ENCODE measurements at places on chromosomes 16 and 17. TPM values are rescaled to one million over a fixed set of nuclear protein-coding genes. Genes with fewer than 3 reads are reported as not detected.
A peak's percentile ranks its signal among the peaks of the same experiment; 100 is the strongest.

Gene CACNG5
- total RNA-seq = not detected

Gene KRT36
- not detected for total RNA-seq

Gene CHST6
- not detected for total RNA-seq

Gene KRTAP4-6
- not detected for total RNA-seq

Gene ZNF778
- total RNA-seq = 7.9 TPM

DNA sequence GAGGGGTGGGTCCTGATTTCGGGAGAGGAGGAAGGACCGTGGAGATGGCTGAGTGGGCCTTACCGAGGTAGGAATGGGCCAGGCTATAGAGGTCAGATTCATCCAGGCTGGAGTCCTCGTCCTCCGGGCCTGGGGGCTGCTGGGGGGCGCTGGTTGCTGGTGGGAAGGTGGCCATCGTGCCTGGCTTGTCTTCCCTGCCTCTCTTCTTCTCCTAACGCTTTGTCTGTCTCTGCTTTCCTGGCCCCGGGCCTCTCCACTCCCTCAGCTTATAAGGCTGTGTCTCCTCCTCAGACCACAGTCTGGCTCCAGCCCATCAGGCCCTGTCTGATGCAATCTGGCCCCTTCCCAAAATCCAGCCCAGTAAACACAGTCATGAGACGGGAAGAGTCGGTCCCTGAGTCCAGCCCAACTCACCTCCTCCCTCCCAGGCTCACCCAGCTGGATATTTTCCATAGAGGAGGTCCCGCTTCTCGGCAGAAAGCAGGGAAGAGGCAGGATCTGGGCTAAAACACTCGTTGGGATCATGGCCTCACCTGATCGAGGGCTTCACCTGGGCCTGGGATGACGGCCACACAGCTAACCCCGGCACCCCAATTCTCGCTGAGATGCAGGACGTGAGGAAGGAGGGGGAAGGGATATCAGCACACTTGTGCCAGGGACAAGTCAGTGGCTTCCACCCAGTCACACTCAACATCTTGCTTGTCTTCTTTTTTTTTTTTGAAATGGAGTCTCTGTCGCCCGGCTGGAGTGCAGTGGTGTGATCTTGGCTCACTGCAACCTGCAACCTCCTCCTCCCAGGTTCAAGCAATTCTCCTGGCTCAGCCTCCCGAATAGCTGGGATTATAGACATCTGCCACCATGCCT lies at the start of gene NUPR1:
Gene NUPR1 (minus strand): TSS at position 242 of the 864 bp plus-strand sequence. CDS start 67 bp downstream, at position 175.
- no peaks in the 10 kb centered on the region for H3K27me3 ChIP-seq
- DNase-seq = no peak
- no peak within 1 kb of the TSS for H3K27ac ChIP-seq
- no peak within 1 kb of the TSS for H3K4me3 ChIP-seq
- H3K36me3 ChIP-seq = no peaks in the 10 kb centered on the region

DNA sequence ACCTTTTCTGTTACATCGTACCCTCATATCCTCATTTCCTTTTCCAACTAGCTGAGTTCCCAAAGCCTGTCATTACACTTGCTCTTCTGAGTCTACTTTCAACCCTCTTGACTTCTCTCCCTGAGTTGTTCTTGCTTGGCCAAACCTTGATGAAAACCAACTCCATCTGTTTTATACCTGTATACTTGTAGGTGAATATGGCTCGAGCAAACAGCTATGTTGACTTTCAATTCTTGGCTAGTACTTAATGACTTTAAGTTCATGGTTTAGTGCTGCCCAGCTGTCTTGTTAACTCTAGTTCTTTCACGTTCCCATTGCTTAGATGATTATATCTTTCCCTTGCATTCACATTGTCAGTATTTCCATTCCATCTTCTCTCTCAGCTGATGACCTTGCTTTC lies 14.8 kb downstream of the TANC2 start:
- H3K27me3 ChIP-seq = peaks cover 2% of the 10 kb centered on the region
- DNase-seq = no peak
- H3K4me1 ChIP-seq = no peaks in the 10 kb centered on the region

DNA sequence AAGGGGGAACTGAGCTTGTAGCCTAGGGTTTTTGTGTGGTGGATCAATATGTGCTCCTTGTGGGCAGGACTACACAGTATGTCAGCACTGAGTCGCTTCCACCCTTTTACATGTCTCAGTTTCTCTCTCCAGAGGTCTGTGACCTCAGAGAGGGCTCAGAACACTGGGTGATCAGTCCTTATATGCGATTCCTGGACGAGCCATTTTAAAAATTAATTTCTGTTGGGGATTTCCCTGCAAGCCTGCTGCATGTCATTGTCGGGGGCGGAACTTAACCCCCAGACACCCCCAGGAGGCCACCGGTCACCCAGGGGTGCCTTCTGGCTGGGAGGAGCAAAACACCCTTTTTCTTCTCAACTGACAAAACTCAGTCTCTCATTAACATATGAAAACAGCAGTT lies 14.1 kb downstream of the DHRS7B start:
- H3K4me1 ChIP-seq = no peaks in the 10 kb centered on the region
- peaks cover 2% of the 10 kb centered on the region for H3K36me3 ChIP-seq
- DNase-seq = no peak
- no peak overlapping the region for H3K27ac ChIP-seq
- no peaks in the 10 kb centered on the region for H3K27me3 ChIP-seq

DNA sequence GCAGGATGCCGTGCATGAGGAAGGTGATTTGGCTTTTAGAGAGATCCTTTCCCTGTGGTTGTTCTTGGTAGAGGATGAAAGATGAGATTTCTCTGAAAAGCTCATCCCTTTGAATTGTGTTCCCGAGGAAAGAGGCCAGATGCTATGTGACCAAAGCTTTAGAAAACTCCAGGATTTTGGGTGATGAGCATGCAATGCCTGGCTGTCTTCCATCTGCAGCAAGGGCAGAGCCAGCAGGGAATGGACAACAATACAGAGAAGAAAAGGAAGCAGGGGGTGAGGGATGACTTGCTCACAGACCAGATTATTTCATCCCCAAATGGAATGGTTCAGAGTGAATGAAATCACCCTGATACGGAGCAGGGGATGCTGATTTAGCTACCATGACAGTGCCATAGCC lies 949.7 kb upstream of the EEF2KMT start:
- no peaks in the 10 kb centered on the region for H3K27me3 ChIP-seq
- no peak for DNase-seq
- H3K4me1 ChIP-seq = no peaks in the 10 kb centered on the region
- H3K27ac ChIP-seq = no peak overlapping the region

DNA sequence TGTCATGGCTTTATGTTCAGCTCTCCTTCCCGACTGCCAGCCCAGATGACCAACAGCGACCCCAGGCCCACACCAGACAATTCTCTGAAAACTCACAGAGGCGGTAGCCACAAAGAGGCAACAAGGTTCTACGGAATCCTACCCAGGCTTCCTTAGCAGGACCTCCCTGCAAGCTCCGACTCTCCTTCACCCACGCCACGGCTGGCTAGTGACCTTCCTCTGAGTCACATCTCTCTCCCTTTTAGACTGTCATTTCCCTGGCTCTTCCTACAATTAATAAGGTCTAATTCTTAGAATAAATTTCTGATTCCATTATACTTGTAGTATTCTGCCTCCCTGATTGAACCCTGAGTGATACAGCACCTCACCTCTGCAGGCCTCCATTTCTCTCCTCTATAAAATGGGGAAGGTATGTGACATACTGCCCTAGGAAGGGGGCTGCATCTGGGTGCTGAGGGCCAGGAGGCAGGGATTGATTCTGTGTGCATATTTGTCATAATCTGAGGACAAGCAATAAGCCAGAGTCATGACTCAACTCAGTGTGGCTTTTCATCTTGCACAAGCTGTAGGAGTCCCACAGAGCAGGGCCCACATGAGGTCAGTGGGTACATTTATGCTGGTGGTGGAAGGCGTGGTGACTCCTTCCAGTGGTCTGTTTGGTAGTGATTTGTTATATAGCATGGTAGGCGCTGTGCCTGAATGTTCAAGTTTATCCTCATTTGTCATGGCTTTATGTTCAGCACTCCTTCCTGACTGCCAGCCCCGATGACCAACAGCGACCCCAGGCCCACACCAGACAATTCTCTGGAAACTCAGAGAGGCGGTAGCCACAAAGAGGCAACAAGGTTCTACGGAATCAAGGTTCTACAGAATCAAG lies 46.2 kb downstream of the SMPD3 start:
- H3K27ac ChIP-seq = no peak overlapping the region
- no peak overlapping the region for H3K4me3 ChIP-seq
- peaks cover 17% of the 10 kb centered on the region for H3K4me1 ChIP-seq
- DNase-seq = no peak
- peaks cover 1% of the 10 kb centered on the region for H3K27me3 ChIP-seq

DNA sequence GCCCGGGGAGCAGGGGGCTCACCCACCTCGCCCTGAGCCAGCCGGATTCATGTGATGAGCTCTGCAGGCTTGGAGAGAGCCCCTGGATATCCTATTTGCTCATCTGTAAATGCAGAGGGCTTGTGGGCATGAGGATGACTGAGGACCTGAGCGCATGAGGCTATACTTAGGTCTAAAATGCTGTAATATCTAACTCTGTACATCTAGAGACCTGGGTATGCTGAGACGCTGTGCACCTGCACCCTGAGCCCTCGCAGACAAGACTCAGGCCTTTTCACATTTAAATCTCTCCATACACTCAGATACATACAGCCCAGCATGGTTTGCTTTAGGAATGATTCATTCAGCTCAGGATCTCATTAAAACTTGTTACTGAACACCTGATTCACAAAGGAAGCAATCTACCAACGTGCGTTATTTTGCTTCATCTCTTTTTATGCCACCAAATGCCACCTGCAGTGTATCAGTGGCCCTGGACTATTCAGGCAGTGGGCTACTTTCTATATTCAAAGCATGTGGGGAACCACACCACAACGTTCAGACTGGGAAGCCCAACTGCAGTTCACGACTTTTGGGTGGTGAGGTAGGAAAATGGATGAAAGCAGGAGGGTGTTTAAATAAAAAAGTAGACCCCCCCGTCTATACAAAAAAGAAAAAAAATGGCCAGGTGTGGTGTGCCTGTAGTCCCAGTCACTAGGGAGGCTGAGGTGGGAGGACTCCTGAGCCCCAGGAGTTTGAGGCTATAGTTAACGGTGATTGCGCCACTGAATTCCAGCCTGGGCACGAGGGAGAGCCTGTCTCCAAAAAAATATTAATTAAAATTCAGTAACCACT lies 12.0 kb downstream of the USP7 start:
- peaks cover 93% of the 10 kb centered on the region for H3K4me1 ChIP-seq
- DNase-seq = no peak
- H3K27ac ChIP-seq = no peak overlapping the region
- H3K4me3 ChIP-seq = peak overlapping the region; percentile 46

GRCh38 chr17:82944990-82945389 lies 105.2 kb upstream of the ZNF750 start:
- no peak overlapping the region for H3K4me3 ChIP-seq
- no peak for DNase-seq

DNA sequence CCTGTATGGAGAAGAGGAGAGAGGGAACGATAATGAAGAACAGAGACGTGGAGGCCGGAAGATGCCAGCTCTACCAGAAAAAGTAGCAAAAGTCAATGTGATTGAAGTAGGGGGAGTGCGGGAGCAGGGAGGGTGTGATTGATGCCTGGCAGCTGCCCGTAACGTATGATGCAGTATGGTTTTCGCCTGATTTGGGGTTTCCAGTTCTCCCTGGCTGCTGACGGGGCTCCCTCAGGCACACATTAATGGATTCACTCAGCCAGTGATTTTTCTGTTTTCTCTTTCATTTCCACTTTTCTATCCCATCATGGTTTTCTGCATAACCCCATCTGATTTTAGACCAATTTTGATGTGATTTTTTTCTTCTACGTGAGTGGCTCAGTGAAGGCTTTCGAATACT lies 62.1 kb downstream of the PRKCA start:
- no peak overlapping the region for H3K27ac ChIP-seq
- no peak overlapping the region for H3K4me3 ChIP-seq
- no peaks in the 10 kb centered on the region for H3K36me3 ChIP-seq
- DNase-seq = no peak
- H3K27me3 ChIP-seq = no peaks in the 10 kb centered on the region

DNA sequence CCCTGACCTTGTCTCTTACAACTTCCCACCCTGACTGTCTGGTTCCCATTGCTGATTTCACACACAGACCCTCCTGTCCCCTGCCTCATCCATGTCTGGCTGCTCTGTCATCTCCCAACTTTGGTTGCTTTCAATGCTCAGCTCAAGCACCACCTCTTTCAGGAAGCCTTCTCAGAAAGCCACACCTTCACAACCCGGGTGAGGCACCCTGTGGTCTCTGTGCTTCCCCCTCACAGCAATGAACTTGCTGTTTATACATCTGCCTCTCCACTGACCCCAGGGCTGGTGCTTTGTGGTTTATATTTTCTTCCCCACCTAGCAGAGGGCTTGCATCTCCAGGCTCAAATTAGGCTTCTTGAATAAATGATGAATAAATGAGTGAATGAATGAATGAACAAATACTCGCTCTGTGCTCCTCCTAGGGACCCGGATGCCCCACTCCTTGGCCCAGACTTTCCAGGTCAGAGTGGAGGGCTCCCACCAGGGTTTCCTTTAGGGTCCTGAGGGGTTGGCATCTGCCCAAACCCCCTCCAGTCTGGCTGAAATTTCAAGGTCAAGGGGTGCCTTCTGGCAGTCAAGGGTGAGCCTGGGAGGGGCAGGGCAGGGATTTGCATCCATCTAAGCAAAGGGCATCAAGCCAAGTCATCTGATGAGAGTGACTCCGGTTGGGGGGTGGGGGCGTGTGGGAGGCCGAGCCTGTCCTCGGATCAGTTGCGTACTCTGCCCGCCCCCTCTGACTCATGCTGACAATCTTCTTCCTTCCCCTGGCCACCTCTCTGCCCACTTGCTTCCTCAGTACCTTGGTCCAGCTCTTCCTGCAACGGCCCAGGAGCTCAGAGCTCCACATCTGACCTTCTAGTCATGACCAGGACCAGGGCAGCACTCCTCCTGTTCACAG lies at the start of gene ITGAX:
Gene ITGAX (plus strand): TSS at position 783 of the 898 bp plus-strand sequence. CDS start 79 bp downstream, at position 862.
- H3K36me3 ChIP-seq = no peaks in the 10 kb centered on the region
- peak within 1 kb of the TSS; percentile 35 for H3K4me3 ChIP-seq
- no peak within 1 kb of the TSS for H3K27ac ChIP-seq
- no peaks in the 10 kb centered on the region for H3K27me3 ChIP-seq

GRCh38 chr17:27244491-27245223 lies 49.3 kb upstream of the WSB1 start:
- no peak for DNase-seq
- no peak overlapping the region for H3K27ac ChIP-seq
- H3K4me3 ChIP-seq = no peak overlapping the region
- no peaks in the 10 kb centered on the region for H3K36me3 ChIP-seq
- peaks cover 1% of the 10 kb centered on the region for H3K27me3 ChIP-seq

DNA sequence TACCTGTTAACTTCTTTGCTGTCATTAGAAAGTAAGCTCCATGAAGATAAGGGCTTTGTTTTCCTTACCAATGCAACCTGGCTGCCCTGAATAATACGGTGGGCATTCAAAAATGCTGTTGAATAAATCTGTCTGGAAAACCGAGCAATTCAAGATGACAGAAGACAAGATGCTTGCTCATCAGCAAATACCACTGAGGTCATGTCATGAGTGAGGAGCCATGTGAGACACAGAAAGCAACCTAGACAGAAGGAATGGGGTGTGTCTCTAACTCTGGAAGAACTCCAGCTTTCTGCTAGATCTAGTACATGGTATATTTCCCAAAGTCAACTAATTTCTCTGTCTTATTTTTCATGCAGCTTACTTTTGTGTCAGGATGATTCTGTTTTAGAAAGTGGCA lies 64.2 kb downstream of the STH start:
- H3K36me3 ChIP-seq = peaks cover 70% of the 10 kb centered on the region
- DNase-seq = no peak
- H3K27me3 ChIP-seq = no peaks in the 10 kb centered on the region
- no peaks in the 10 kb centered on the region for H3K4me1 ChIP-seq
- H3K4me3 ChIP-seq = no peak overlapping the region
